ENCODE measurements at places on chromosomes 11 and 22.

- DNase-seq: no peak
Observed at GRCh38 chr22:27159716-27160295, 502.4 kb downstream of the MIAT start.

DNA sequence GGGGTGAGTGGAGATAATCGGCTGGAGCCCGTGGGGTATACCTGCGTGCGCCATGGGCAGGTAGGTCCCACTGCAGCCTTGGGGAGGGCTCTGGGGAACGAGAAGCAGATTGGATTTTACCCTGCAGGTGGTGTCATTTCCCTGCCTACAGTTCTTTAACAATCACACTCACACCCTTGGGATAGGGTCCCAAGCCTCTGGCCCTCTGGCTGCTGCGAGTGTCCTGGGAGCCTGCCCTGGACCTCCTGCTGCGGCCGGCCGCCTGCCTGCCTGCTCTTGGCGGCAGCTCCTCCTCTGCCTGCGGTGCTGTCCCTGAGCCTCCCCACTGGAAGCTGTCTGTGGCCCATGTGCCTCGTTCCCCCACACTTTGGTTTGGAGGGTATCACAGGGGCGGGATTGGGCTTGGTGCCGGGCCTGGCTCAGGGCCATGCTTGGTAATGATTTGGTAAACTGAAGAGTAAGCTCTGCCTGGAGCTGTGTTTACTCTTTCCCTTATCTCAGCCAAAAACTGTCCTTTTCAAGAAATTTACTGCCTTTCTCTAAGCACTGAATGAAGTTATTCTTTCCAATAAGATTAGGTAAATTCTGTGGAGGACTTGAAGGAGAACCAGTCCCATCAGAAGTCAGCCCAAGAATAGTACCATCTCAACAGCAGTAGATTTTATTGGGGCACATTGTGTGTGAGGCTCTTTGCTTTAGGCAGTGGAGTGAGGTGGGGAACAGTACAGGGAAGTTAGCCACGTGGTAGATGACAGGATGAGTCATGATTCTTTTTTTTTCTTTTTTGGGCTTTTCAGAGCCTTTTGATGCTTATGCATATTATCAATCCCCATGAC, 53.7 kb downstream of the TBC1D22A start:
- DNase-seq: no peak

DNA sequence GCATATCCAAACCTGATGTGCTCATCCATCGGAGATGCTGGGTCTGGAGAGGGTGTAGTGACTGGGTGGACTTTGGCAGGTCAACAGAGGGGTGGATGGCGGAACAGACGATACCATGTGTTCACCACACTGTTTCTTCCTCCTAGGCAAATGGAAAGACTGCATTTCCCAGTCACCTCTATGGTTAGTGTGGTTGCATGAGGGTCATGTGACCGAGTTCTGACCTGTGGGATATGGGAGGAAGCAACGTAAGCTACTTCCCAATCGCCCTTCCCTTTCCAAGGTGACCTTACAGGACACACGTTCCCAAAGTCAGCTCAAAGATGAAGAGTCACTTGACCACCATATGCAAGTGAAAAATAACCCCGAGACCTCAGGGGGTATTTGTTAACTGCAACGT, 27.7 kb downstream of the TSPAN32 start:
- DNase-seq: no peak

DNA sequence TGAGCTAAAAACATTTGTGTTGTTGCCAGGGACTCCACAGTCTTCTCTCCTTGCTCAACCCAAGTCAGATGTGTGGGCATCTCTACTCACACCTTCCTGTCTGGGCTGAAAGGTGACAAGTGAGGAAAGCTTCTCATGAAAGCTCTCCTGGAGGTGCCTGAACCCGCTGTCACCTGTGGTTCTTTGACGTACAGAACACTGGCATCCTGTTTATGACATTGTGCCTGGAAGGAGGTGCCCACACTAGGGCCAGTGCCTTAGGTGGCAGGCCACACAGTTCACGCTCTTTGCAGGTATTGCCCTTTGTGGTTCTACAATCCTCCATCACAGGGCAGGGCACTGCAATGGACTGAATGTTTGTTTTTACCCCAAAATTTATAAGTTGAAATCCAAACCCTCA, 108.5 kb downstream of the CD44 start:
- DNase-seq: no peak

DNA sequence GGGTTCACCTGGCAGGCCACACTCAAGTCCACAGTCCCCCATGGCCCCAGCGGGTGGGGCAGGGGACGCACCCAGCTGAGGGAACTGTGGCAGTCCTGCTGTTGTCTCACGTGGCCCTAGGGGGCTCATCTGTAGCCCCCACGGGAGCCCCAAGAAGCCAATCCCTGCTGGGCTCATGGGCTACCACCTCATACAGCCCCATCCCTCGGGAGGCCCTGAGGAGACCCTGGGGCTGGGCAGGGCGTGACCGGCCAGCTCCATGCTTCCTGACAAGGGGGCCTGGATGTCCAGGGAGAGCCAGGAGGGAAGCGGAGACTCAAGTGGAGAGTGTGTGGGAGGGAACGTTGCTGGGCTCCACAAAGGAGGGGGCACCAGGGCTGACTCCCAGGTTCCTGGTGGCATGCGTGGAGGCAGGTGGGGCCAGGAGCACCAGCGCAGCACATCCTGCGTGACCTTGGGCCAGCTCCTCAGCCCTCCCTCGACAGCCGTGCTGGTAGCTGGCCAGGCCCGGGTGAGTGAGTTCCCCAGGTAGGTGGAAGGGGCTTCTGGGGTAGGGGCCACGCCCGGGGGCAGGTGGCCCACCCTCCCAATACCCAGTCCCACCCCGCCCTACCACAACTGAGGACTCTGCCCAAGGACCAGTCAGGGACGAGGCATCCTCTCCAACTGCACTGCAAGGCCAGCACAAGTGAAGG, 7.9 kb downstream of the RTN4R start:
- no peak for DNase-seq

DNA sequence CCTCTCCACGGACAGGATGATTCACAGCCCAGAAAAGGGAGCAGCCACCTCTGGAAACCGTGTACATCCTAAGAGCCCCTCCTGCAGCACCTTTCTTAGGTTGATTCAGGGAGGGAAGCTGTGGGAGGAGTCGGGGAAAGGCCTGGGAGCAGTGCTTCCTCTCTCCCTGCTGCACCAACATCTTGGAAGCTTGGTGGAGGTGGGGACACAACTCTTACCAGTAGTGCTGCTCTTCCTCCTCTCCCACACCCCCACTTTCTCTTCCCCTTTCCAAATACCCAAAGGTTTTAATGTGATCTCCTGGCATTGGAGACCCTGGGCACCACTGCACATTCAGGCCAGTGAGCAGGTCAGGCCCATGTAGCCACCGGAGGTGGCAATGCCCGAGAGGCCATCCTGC, 46.4 kb upstream of the HORMAD2 start:
- DNase-seq: no peak

GRCh38 chr11:100812517-100812916, 125.4 kb downstream of the ARHGAP42 start:
- no peak for DNase-seq

DNA sequence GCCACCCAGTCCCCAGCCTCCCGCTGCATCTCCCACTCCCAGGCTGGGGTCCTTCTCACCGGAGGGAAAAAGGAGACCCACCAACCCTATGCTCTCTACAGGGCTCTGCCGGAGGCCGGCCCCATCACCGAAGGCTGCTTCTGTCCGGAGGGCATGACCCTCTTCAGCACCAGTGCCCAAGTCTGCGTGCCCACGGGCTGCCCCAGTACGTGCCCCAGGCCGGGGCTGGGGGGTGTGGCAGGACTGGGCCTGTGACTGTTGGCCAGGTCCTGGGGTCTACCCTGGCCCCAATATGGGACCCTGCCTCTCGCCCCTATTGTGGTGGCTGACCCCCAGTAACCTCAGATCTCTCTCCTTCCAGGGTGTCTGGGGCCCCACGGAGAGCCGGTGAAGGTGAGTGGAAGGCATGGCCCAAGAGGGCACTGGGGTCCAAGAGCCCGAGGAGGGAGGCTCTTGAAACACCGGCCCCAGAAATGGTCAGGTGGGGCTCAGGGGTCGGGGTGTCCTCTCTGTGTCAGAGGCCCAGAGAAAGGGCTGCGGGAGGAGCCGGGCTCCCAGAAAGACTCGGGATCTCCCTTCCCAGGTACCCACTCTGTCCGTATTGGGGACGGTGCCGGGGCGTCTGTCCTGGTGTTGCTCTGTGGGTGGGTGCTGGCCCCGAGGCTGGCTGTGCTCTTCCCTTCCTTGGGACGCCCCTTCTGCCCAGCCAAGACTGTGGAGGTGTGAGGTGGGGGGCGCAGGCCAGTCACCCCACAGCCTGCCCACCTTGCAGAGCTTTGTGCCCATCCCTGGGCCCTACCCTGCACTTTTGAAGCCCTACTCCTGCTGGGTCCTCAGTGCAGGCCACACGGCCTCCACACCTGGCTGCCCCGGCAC, 26.1 kb upstream of the MUC5B start:
- no peak for DNase-seq

DNA sequence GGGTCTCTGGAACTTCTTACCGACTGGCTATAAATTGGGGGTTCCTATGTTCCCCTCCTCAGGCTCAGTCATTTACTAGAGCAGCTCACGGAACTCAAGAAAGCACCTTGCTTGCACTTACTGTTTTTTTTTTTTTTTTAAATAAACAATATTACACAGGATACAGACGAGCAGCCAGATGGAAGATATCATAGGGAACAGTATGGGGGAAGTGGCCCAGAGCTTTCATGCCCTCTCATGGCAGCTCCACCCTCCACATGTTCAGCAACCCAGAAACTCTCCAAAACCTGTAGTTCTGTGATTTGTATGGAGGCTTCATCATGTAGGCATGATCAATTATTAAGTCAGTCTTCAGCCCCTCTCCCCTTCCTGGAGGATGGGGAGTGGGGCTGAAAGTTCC, 7.5 kb downstream of the UVRAG start:
- DNase-seq: no peak

- DNase-seq: no peak
Observed at GRCh38 chr22:50532824-50533796, 3.3 kb upstream of the TYMP start.

DNA sequence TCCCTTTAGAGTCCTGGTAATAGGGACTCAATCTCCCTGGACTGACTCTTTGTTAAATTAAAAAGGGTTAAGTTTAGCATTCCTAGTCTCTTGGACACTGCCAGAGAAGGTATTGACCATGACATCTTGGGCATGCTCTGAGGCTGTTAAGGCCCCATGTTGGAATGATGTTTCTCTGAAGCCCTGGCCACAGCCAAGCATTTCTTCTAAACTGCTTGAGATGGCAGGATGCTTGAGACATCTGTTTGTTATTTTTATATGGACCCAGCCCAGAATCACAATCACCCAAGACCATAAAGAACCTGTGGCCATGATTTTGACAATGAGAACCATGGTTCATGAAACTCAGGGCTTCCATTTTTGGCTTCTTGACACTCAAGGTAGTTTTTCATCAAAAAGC, 5.5 kb upstream of the ANKK1 start:
- no peak for DNase-seq

DNA sequence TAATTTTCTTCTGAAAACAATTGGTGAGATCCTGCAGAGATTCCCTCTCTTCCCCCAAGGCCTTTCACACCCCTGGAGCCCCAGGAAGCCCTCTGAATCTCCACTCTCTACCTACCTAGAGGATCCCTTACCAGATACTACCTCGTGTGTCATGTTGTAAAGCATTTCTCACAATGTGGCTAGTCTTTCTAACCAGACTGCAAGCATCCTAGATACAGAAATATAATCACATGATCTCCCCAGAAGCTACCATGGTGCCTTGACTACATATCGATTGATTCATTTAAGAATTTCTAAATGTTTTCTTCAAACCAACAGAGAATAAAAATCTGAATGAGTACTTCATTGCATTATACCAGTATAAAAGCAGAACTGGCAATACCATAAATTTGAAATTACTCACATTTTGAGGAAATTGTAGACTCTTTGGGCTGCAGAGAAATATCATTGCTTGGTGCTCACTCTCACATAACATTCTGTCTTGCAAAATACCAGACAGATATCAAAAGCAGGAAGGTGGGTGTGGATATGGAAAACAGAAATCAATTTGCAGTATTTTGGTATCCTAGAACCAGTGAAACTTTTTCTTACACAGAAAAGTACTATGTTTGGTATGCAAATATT, 113.5 kb downstream of the MAML2 start:
- DNase-seq: no peak

GRCh38 chr11:7637447-7638157, 35.7 kb downstream of the CYB5R2 start:
- no peak for DNase-seq

- DNase-seq: peak; percentile 87
Observed at GRCh38 chr22:32204856-32205722, at the start of gene RFPL2. TSS of gene RFPL2 (minus strand) at chr22:32205073. CDS start at chr22:32202451, 2,622 bp downstream.

- DNase-seq: no peak
Observed at GRCh38 chr11:114058871-114059277, 637 bp upstream of the ZBTB16 start.
